ENCODE measurements at places on chromosomes 11 and 22.

- DNase-seq: no peak
Observed at GRCh38 chr11:58770627-58771457, 39.1 kb upstream of the GLYAT start.

GRCh38 chr22:16609548-16610261 is 17.1 kb upstream of the CCT8L2 start:
- DNase-seq: no peak

DNA sequence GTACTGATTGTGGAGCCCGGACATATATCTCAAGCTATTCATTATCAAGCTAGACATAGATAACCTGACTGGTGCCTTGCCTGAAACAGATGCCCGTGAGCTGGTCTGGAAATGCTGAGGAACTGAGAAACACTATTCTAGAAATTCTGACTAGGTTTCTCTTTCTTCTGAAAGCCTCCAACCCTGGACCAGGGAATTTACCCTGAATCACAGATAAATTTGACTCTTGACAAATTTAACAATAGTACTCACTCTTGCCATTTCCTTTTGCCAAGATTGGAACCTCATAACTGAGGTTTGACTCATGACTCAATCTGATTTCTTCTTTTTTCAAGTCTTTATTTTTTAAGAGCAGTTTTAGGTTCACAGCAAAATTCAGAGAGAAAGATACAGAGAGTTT is 189.6 kb upstream of the SYN3 start:
- no peak for DNase-seq

DNA sequence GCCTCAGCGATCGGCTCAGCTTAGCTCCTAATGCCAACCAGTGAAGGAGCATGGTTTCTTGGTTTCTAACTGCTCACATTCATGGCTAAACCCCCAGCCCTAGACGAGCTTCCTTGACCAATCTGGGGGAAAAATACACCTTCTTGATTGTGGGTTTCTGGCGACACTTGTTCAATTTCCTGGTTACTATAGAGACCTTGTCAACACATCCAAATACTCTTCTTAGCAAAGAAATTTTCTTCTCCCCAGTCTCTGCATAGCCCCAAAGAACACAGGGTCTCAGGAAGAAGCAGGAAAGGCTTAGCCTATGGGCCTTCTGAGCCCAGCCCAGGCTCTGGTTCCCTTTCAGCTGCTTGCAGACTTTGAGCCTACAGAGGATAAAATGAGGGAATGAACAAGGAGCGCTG is 88.5 kb upstream of the SYT13 start:
- DNase-seq: no peak

DNA sequence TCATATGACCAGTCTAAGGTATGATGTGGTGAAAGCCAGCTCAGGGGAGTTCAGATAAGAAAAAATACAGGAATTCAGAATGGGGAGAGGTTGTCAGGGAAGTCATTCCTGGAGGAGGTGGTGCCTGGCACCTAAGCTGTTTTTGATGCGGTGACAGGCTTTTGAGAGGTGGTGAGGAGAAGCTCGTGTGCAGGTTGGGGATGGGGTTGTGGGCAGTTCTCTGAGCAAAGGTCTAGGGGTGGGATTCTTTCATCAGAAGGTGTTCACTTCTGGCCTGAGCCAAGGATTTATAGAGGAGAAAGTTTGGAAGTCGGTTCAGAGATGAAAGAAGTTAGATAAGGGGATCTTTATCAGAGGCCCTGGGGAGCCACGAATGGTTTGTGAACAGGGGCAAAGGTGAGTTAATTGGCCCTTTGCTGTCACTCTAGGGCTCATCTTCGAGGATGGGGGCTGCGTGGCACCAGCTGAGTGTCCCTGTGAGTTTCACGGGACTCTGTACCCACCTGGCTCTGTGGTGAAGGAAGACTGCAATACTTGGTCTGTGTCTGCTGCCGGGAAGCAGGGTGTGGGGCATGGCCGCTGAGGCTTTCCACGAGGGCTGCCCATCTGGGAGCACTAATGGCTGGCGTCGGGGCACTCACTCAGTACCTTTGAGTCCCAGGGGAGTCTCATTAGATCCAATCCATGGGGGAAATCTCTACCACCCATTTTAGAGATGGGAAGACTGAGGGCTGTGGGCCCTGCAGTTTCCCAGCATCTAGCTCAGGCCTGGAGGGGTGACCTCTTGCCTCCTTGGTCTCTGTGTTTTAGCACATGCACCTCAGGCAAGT is 13.4 kb downstream of the OTOG start:
- DNase-seq: no peak

GRCh38 chr11:69376155-69377028 is 82.4 kb downstream of the MYEOV start:
- no peak for DNase-seq

DNA sequence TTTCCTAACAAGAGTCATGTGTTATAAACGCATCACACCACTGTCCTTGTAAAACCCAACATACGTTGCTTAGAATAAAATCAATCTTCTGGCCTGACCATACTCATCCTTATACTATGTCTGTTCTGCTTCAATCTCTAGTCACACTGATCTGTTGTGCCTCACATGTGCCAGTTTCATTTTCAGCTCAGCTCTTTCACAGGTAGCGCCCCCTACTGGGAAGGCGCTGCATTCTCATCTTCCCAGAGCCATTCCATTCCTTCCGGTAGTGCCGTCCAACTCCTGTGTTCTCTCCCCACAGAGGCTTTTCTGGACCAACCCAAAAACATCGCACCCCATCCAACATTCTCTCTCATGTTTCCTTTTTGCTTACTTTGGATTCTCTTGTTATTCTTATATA is 22.2 kb downstream of the CASP5 start:
- peak; percentile 62 for DNase-seq

- DNase-seq: peak; percentile 0
Observed at GRCh38 chr11:37946155-37946766, 1348.2 kb upstream of the RAG2 start.

DNA sequence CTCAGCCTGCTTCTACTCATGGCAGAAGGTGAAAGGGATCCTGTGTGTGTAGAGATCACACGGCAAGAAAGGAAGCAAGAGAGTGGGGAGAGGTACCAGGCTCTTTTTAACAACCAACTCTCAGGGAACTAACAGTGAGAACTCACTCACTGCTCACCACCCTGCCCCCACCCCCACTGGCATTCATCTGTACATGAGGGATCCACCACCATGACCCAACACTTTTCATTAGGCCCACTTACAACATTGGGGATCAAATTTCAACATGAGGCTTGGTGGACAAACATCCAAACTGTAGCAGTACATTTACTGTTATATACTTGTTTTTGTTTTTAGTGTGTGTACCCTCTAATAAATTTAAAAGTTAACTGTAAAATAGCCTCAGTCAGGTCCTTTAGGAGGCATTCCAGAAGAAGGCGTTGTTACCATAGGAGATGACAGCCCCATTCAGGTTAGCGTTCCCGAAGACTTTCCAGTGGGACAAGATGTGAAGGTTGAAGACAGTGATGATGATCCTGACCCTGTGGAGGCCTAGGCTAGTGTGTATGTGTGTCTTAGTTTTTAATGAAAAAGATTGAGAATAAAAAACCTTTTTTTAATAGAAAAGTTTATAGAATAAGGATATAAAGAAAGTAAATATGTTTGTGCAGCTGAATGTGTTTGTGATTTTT is 11.3 kb downstream of the CUL5 start:
- DNase-seq: no peak

- DNase-seq: no peak
Observed at GRCh38 chr11:20451568-20451967, 64.1 kb downstream of the PRMT3 start.

DNA sequence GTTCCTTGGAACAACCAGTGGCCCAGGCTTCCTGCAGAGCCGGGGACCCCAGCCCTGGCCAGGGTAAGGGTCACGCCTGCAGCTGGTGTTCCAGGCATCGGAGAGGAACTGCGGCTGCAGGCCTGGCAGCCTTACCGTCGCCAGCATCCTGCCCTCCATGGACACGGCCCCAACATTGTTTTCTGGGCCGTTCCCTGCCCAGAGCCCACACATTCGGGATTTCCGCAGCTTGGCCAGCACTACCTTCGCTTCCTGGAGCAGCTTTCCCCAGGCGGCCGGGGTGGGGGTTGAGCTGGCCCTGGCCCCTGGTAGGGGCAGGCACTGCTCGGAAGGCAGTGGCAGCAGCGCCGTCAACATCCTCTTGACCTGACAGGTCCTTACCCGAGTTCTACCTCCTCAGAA is 17.7 kb downstream of the TXN2 start:
- no peak for DNase-seq
